ENCODE measurements at places on chromosomes 12 and 14.
A peak's percentile ranks its signal among the peaks of the same experiment; 100 is the strongest.

DNA sequence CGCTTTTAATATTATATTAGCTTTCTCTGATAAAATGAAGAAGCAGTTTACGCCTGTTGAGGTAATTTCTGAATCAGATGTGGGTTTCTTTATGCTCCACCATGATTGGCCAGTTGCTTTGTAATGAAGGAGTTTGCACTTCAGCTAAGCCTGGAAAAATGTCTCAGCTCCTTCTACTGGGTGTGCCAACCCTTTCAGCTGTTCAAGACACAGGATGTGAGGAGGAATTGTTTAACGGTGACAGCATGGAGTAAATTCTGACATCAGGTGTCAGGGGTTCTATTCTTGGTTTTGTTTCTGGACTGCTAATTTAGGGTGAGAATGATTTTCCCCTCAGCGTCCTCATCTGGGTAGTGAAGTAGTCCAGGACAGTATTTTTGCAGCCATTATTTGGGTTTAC, 43.5 kb downstream of the FLRT2 start:
- no peak for DNase-seq

GRCh38 chr12:52184813-52185212, 7.0 kb downstream of the KRT80 start:
- no peak for DNase-seq

- no peak for DNase-seq
Observed at GRCh38 chr14:79896009-79896408, 315.3 kb downstream of the DIO2 start.

GRCh38 chr14:71403656-71404055, 496.4 kb downstream of the PCNX1 start:
- DNase-seq: no peak

GRCh38 chr12:82517027-82517426, 158.7 kb downstream of the METTL25 start:
- DNase-seq: no peak

- no peak for DNase-seq
Observed at GRCh38 chr14:23558346-23559009, 2.4 kb downstream of the THTPA start.

- no peak for DNase-seq
Observed at GRCh38 chr14:91158091-91158790, 44.4 kb downstream of the DGLUCY start.

GRCh38 chr14:71175491-71175890, 268.2 kb downstream of the PCNX1 start:
- DNase-seq: no peak

DNA sequence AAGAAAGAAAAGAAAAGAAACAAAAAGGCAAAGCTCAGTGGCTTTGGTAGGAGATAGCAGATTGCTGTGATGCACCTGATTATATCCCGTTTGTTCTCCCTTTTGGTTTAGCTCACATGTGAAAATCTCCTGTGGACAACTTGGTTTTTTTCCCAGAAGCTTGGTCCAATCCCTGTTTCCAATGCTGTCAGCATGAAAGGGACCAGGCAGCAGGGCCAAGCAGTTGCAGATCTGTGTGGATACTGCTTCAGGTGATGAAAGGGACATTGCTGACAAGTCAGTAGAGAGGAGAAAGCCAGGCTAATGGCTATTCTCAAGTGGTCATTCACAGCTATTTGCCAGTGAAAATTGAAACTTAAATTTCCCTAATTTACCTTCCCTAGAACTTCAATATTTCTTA, 18.8 kb upstream of the SLCO1A2 start:
- no peak for DNase-seq

DNA sequence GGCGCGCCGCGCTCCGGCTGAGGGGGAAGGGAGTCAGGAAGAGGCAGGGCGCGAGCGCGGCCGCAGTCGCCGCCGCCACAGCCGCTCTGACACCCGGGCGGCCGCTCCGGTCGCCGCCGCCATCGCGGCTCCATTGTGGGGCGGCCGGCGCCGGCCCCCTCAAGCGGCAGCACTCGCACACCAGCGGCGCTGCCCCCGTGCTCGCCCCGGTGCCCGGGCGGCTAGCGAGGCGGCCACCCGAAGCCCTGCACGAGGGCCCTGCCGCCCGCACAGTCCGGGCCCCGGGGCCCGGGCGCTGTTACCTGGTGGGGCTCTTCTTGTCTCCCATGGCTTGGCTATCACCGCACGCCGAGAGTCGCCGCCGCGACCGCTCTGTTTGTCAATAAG, 202 bp downstream of the YAF2 start:
- peak; percentile 9 for DNase-seq

GRCh38 chr14:83734431-83734830, 1795.5 kb upstream of the FLRT2 start:
- DNase-seq: no peak

- DNase-seq: no peak
Observed at GRCh38 chr12:62679608-62680007, 213.0 kb downstream of the MON2 start.

DNA sequence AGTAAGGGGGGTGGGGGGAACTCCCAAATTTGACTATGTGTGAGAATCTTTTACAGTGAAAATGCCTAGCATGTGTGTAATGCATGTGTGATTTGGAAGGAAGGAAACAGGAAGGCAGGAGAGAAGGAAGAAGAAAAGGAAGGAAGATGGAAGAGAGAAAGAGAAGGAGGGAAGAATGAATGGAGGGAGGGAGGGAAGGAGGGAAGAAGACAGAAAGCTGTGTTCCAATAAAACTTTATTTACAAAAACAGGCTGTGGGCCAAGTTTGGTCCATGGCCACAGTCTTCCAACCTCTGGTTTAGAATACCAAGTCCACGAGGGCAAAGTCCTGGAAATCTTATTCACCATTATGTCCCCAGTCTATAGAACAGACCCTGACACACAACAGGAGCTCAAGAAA, 278.9 kb downstream of the KSR2 start:
- no peak for DNase-seq

DNA sequence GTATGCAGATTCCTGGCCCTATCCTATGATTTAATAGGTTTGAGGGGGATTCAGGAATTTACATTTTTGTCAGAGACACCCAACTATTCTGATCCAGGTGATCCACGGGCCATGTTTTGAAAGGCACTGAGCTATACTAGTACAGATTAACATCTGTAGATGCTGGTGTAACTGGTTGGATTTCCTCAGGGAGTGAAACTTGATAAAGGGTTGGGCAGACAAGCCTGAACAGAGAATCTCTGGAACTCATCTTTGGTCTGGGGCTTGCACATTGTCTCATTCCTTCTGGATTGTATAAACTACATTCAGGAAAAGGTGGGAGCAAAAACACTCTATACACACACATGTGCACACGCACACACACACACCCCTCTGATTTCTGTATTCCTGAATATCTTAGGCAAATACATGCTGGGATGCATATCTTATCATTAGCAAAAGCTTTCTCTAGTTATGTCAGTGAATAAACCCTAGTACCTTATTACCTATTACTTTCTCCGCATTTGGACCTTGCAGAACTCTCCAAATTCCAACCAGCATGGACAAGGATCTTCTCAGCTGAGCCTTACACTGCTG, 104.6 kb downstream of the SLC38A1 start:
- DNase-seq: no peak

GRCh38 chr12:9948606-9949296, 16.6 kb upstream of the CLEC2A start:
- DNase-seq: no peak

DNA sequence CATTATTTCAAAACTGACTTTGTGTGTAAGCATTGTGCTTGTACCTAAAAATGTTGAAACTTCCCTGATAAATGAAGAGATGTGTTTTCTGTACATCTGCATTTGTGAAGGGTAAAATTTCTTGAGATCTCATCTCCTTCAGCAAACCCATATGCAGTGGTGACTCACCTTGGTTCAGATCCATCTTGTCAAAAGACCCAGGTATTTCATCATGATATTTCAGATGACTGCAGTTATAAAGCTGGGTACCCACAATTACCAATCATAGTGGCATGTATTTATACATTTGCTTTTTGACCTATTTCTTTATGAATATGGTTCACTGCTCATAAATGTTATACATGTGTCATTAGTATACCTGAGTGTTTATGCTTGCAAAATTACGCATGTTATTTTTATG, 1213.6 kb downstream of the GALC start:
- DNase-seq: no peak

- DNase-seq: no peak
Observed at GRCh38 chr12:13326076-13326475, 129.6 kb downstream of the EMP1 start.

GRCh38 chr12:52716061-52716460, 12.7 kb upstream of the KRT77 start:
- no peak for DNase-seq

GRCh38 chr14:55117803-55118441, 11.1 kb upstream of the LGALS3 start:
- DNase-seq: no peak

- no peak for DNase-seq
Observed at GRCh38 chr12:105338966-105339365, 8.5 kb downstream of the C12orf75 start.

- no peak for DNase-seq
Observed at GRCh38 chr12:117188961-117189724, 1.1 kb downstream of the FBXO21 start.

DNA sequence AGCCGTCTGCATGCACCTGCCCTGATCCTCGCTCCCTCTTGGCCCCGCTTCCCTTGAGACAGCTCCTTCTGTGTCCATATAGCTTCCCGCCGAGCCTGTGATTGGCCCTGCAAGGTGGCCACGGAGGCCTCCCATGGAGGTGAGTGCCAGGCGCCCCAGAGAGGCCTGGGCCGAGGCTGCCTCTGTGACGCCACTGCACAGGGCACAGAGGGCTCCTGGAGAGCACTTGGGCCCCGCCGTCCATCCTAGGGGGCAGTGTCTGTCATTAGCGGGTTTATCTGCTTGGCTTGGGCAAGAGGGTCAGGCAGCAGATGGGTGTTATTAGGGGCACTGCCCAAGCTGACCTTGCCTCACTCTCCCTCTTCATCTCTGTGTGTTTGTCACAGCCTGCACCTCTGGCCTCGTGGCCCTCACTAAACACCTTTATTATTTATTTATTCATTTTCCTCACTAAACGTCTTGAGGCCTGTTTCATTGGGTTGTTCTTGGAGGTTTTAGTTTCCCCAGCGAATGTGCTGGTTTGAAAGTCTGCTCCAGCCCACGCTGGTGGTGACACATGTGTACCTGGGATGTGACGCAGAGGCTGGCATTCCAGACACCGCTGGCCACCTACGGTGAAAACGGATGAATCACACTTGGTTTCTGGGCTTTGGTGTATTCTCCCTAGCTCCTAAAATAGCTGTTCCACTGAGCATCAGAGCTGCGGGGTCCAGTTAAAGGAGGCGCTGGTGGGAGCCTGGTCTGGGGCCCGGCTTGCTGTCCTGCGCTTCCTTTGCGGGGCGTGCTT, 5.9 kb downstream of the ZFYVE21 start:
- no peak for DNase-seq

- no peak for DNase-seq
Observed at GRCh38 chr12:47777741-47778558, 4.9 kb downstream of the SLC48A1 start.

- DNase-seq: no peak
Observed at GRCh38 chr12:46944088-46944487, 118.3 kb upstream of the SLC38A4 start.

DNA sequence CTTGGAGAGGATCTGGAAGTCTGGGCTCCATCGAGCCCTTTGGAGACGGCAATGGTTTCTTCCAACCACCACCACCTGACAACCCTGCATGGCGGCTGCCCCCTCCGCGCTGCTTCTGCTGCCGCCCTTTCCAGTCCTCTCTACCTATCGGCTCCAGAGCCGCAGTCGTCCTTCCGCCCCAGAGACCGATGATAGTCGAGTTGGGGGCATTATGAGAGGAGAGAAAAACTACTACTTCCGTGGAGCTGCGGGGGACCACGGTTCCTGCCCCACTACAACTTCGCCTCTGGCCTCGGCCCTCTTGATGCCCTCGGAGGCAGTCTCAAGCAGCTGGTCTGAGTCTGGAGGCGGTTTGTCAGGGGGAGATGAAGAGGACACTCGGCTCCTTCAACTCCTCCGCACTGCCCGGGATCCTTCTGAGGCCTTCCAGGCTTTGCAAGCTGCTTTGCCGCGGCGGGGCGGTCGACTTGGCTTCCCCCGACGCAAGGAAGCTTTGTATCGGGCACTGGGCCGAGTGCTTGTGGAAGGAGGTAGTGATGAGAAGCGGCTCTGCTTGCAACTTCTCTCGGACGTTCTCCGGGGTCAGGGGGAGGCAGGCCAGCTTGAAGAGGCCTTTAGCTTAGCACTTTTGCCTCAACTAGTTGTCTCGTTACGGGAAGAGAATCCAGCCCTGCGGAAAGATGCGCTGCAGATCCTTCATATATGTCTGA, 499 bp downstream of the TOGARAM1 start:
- DNase-seq: no peak

DNA sequence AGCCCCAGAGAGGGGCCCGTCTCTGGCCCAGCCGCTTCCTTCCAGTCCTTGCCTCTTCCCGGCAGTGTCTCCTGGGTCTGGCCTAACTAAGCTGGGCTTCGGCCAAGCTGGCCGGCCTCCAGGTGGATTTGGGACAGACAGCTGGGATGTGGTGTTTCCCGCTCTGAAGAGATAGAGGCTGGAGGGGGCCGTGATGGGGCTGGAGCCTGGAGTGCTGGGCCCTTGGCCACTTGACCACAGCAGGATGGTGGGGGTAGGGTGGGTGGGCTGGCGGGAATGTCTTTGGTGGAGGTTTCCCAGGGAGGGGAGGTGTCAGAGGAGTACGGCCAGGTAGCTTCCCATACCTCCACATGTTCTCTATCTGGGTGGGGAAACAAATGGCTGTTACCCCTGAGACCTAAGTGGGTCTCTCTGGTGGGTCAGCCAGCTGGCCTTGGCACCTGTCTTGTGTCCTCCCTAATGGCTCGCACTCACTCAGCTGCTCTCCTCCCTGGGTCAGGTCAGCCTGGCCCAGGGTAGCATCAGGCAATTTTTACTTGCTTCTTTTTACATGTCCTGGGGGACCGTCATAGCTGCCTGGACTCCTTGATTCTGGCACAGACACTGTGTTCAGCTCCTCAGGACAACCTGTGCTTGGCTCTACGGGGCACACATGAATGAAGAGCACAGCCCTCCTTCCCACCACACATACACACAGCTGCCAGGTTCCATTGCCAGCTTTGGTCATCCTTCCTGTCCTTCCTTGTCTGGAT, 19.8 kb upstream of the PGF start:
- no peak for DNase-seq

DNA sequence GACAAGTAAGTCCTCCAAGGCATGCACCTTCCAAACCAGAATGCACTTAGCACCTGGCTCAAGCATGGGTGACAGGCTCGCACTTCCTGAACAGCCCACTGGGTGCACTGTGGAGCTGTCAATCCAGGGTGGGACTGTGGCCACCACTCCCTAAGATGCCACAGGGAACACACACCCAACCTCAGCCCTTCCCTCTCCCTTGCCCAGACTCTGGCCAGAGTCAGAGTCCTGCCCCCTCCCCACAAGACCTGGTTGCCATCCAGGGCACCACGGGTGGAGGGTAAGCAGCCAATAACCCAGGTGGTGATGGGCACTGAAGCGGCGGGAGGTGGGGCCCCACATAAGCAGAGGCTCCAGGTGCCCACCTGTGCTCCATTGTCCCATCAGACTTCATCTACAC, 160.6 kb downstream of the MYRFL start:
- no peak for DNase-seq

DNA sequence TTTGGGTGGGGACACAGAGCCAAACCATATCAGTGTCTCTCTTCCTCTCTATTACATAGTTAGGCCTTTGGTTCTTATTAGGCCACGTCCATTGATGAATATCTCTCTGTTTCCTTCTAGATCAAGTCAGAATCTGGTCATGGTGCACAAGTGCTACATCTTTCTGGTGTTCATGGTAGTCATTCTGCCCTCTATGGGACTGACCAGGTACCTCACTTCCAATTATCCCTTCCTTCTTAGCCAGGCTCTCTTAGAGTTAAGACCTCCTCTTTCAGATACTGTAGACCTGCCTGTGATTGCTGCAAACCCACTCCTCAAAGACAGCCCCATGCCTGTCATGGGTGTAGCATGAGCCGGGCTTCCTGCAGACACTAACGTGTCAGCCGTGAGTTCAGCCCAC, 25.2 kb downstream of the NGB start:
- DNase-seq: no peak

Data from activated CD8-positive, alpha-beta memory T cell treated with anti-CD3 and anti-CD28 coated beads for 4 hours (primary cell).